ENCODE measurements at places on chromosomes 4 and X. TPM values are rescaled to one million over a fixed set of nuclear protein-coding genes. Genes with fewer than 3 reads are reported as not detected.

DNA sequence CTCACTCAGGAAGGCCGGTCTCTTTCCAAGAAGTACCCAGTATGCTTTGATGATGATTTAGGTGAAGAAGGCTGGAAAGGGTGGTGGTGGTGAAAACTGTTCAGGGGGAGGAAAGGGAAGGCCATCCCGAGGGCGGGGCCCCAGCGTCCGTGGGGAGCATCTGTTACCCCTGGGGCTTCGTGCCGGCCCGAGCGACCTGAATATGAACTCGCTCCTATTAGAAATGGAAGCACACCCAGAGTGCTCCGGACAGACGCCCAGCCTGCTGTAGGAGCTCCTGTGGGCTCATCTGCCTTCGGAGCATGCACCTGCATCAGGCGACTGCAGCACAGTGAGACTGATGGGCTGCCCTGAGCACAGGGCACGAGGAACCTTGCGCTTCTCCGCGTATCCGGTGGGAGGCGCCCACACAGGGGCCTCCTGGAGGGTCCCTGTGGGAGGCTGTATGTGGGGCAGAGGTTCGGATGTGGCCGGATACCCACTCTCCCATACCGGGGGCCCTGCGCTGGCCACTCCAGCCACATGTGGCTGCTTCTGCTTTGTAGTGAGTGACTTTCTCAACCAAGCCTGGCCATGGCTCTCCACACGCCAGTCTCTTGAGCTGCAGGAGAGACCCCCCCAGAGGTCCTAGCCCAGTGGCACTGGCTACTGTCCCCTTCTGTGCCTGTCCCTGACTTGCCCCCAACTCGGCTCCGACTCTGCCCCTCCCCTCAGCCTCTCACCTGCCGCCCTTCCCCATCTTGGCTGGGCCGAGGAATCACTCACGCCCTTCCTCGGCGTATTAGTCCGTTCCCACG is 36.7 kb downstream of the FGFRL1 start:
- H3K36me3 ChIP-seq, result no peaks in the 10 kb centered on the region
- DNase-seq, result no peak
- peak overlapping the region; percentile 14 for H3K4me3 ChIP-seq
- H3K27ac ChIP-seq, result no peak overlapping the region
- peaks cover 12% of the 10 kb centered on the region for H3K4me1 ChIP-seq
- H3K27me3 ChIP-seq, result peaks cover 14% of the 10 kb centered on the region

- H3K27me3 ChIP-seq, result no peaks in the 10 kb centered on the region
- DNase-seq, result peak; percentile 68
- peak overlapping the region; percentile 56 for H3K4me3 ChIP-seq
- H3K4me1 ChIP-seq, result no peaks in the 10 kb centered on the region
- H3K36me3 ChIP-seq, result no peaks in the 10 kb centered on the region
Observed at GRCh38 chr4:114599231-114599902, 760 bp downstream of the UGT8 start.

DNA sequence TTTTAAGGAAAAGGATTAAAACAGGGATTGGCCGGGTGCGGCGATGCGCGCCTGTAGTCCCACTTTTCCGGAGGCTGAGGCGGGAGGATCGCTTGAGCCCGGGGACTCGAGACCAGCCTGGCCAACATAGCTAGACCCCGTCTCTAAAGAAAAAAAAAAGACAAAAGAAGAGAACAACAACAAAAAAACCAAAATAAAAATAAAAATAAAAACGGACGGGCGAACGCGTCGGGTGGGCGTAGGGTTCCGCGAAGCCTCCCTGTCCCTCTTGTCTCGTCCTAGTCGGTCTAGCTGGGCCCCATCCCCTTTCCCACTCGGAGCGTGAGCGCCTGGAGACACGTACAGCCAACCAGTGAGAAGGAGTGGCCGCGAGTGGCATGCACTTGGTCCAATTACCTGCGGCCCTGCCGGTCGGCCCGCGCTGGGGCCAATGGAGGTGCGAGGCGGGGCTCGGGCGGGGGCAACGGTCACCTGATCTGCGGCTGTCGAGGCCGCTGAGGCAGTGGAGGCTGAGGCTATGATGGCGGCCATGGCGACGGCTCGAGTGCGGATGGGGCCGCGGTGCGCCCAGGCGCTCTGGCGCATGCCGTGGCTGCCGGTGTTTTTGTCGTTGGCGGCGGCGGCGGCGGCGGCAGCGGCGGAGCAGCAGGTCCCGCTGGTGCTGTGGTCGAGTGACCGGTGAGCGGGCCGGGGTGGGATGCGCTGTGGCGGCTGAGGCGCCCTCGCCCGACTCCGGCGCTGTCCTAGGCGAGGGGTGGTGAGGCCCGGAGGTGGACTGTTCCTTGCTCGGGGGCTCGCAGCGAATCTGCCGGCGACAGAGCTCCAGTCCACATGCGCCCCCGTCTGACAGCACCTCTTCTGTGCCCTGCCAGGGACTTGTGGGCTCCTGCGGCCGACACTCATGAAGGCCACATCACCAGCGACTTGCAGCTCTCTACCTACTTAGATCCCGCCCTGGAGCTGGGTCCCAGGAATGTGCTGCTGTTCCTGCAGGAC is at the start of gene ATP6AP1:
Gene ATP6AP1 (plus strand): TSS at position 502 of the 996 bp plus-strand sequence. CDS start 16 bp downstream, at position 518.
- H3K27ac ChIP-seq, result peak within 1 kb of the TSS; percentile 73
- peak; percentile 91 for DNase-seq
- no peaks in the 10 kb centered on the region for H3K27me3 ChIP-seq
- H3K4me1 ChIP-seq, result no peaks in the 10 kb centered on the region

GRCh38 chr4:40292313-40292759 is 42.8 kb upstream of the CHRNA9 start:
- H3K36me3 ChIP-seq, result no peaks in the 10 kb centered on the region
- no peaks in the 10 kb centered on the region for H3K4me1 ChIP-seq
- no peak for DNase-seq
- no peak overlapping the region for H3K4me3 ChIP-seq
- no peak overlapping the region for H3K27ac ChIP-seq

- no peak for DNase-seq
- no peaks in the 10 kb centered on the region for H3K4me1 ChIP-seq
- no peaks in the 10 kb centered on the region for H3K27me3 ChIP-seq
- H3K4me3 ChIP-seq, result no peak overlapping the region
- no peaks in the 10 kb centered on the region for H3K36me3 ChIP-seq
- H3K27ac ChIP-seq, result no peak overlapping the region
Observed at GRCh38 chr4:22215084-22215483, 266.5 kb upstream of the KCNIP4 start.

DNA sequence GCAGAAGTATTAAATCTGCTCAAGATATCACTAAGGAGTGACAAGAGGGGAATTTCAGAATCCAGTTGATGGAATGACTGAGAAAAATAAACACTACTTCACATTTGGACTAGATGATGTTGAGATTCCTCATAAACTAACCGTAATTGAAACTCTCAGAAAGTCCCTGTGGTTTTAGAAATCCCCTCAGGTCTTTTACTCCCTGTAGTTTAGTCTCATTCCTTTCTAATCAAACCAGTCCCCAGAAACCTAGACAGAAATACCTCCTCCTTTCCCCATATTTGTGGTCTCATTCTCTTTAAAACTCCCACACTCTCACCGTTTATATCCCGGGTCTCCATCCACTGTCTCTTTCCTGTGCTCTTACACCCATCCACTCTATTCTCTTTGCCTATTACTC is 15.0 kb upstream of the TLR1 start:
- H3K36me3 ChIP-seq, result no peaks in the 10 kb centered on the region
- no peak for DNase-seq
- H3K27ac ChIP-seq, result no peak overlapping the region
- no peaks in the 10 kb centered on the region for H3K27me3 ChIP-seq
- H3K4me3 ChIP-seq, result no peak overlapping the region

- no peaks in the 10 kb centered on the region for H3K27me3 ChIP-seq
- H3K36me3 ChIP-seq, result no peaks in the 10 kb centered on the region
- H3K4me1 ChIP-seq, result no peaks in the 10 kb centered on the region
- DNase-seq, result peak; percentile 33
- no peak overlapping the region for H3K4me3 ChIP-seq
Observed at GRCh38 chr4:169492436-169493163, 119.8 kb downstream of the NEK1 start.

DNA sequence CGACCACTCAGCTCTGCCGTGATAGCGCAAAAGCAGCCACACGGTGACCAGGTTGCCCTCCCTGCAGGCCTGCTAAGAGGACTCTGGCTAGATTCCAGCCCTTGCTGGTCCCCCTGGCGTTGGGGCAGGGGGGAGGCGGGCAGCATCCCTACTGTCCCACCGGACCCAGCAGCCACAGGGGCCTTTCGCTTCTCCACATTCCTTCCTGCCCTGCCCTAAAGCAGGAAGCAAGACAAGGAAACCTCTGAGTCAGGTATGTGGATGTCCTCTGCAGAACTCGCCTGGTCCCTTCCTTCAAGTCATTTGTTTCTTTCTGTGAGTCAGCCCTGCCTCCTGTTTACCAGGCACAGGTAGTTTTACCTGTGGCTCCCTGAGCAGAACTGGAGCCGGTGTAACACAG is 60.2 kb upstream of the CLDN34 start:
- H3K4me1 ChIP-seq, result no peaks in the 10 kb centered on the region
- no peak overlapping the region for H3K27ac ChIP-seq
- no peak overlapping the region for H3K4me3 ChIP-seq
- H3K36me3 ChIP-seq, result no peaks in the 10 kb centered on the region
- H3K27me3 ChIP-seq, result no peaks in the 10 kb centered on the region

- DNase-seq, result no peak
- no peaks in the 10 kb centered on the region for H3K27me3 ChIP-seq
- H3K4me1 ChIP-seq, result no peaks in the 10 kb centered on the region
- H3K4me3 ChIP-seq, result no peak overlapping the region
- no peaks in the 10 kb centered on the region for H3K36me3 ChIP-seq
- H3K27ac ChIP-seq, result no peak overlapping the region
Observed at GRCh38 chr4:158111241-158111640, 61.6 kb downstream of the GASK1B start.

DNA sequence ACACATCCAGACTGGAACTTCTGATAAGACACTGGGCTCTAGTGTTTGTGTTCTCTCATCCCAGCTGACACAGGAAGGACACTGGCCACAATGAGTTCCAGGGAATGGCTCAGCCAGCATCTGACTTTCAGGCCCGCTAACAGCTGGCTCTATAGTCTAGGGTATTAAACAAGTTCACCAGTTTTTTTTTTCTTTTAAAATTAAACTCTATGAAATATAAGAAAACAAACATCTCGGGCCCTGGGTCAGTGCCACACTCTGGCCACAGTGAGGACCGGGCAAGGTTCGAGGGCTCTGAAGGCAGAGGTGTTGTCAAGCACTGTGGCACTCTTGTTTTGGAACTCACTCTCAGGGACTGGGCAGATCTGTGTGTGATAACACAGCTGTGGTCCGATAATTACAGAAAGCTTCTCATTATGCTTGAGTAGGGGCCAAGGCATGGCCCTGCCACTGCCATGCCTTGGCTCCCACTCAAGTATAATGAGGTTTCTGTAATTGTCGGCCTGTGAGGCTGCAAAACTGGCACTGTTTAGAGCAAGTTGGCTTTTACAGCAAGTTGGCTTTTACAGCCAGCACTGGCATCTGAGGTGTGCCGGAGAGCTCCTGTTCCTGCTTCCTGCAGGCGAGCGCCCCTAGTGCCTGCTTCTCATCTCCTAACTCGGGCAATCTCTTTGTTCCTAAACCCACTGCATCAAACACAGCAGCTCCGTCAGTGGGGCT is 62.8 kb downstream of the PPP1R2C start:
- no peaks in the 10 kb centered on the region for H3K36me3 ChIP-seq
- no peaks in the 10 kb centered on the region for H3K27me3 ChIP-seq
- H3K4me3 ChIP-seq, result no peak overlapping the region
- H3K27ac ChIP-seq, result no peak overlapping the region
- no peaks in the 10 kb centered on the region for H3K4me1 ChIP-seq
- peak; percentile 66 for DNase-seq

DNA sequence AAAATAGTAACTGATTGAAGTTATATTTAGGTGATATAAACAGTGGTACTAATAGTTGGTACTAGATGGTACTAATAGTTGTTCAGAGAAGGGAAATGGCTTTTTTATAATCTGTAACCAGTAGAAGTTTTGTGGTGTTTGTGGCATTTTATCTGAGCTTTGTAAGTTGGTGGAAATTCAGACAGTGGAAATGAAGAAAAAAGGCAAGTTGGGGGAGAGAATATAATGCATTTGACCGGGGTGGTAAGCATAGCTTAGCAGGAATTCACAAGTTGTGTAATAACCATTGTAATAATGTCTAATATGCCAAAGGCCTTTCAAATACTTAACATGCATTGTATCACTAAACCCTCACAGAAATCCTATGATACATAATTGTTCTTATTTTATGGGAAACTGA is 36.3 kb downstream of the DTHD1 start:
- no peak for DNase-seq
- no peaks in the 10 kb centered on the region for H3K36me3 ChIP-seq
- no peaks in the 10 kb centered on the region for H3K4me1 ChIP-seq
- H3K4me3 ChIP-seq, result no peak overlapping the region

DNA sequence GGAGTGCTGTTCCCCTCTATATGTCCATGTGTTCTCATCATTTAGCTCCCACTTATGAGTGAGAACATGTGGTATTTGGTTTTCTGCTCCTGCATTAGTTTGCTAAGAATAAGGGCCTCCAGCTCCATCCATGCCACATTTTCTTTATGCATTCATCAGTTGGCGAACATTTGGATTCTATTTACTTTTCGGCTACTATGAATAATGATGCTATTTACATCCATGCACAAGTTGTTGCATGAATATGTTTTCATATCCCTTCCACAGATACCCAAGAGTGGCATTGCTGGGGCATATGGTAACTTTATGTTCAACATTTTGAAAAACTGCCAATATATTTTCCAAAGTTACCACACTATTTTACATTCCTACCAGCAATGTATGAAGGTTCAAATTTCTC is 13.8 kb upstream of the DDX53 start:
- H3K27me3 ChIP-seq, result no peaks in the 10 kb centered on the region
- no peak for DNase-seq
- no peaks in the 10 kb centered on the region for H3K36me3 ChIP-seq
- H3K4me1 ChIP-seq, result no peaks in the 10 kb centered on the region
- H3K4me3 ChIP-seq, result no peak overlapping the region
- H3K27ac ChIP-seq, result no peak overlapping the region

DNA sequence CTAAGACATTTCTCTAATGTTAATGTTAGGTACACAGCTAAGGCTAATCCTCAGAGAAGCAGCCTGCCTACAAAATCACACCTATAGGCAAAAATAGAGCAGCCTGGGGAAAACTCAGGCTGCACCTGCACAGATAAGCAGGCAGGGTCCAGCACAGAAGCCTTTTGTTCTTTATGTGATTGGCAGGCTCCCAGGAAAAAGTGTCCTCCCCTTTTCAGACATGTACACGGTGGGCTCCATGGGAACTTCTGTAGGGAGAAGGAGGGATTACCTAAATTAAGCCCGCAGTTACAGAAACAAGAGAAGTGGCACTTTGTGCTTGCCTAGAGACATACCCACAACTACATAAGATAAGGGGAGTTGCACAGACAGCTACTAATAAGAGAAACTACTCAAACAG is 4.0 kb upstream of the HSPA4L start:
- no peaks in the 10 kb centered on the region for H3K36me3 ChIP-seq
- no peak for DNase-seq
- H3K4me3 ChIP-seq, result no peak overlapping the region
- H3K27me3 ChIP-seq, result no peaks in the 10 kb centered on the region

- no peak for DNase-seq
- H3K27ac ChIP-seq, result no peak overlapping the region
- no peaks in the 10 kb centered on the region for H3K36me3 ChIP-seq
- no peaks in the 10 kb centered on the region for H3K27me3 ChIP-seq
- H3K4me1 ChIP-seq, result no peaks in the 10 kb centered on the region
Observed at GRCh38 chrX:67104982-67105757, 438.7 kb upstream of the AR start.

Gene TRO
- 1.1 TPM for total RNA-seq

Gene NHS
- total RNA-seq, result 4.3 TPM

Gene MAGEE2
- total RNA-seq, result 0.21 TPM

Gene MAGEC1
- not detected for total RNA-seq

Gene TRIM60
- not detected for total RNA-seq
